AG09319 (cell line): ENCODE measurements at places on chromosomes 4 and X.

DNA sequence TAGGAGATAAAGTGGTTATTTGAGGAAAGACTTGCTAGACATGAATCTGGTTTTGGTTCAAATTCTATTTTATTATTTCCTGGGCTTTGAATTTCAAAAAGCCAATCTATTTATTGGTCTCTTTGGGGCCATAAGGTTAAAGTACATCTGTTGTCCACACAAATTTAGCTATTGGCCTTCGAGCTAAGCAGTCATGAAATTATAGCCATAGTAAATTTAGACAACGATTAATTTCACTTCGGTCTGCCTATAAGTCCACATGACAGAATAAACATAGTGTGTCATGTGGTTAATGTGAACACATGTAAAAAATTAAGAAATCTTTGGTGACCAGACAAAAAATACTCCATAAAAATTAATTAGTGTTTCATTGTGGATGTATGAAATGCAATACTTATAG, 161.9 kb downstream of the PALLD start:
- no peak for DNase-seq

DNA sequence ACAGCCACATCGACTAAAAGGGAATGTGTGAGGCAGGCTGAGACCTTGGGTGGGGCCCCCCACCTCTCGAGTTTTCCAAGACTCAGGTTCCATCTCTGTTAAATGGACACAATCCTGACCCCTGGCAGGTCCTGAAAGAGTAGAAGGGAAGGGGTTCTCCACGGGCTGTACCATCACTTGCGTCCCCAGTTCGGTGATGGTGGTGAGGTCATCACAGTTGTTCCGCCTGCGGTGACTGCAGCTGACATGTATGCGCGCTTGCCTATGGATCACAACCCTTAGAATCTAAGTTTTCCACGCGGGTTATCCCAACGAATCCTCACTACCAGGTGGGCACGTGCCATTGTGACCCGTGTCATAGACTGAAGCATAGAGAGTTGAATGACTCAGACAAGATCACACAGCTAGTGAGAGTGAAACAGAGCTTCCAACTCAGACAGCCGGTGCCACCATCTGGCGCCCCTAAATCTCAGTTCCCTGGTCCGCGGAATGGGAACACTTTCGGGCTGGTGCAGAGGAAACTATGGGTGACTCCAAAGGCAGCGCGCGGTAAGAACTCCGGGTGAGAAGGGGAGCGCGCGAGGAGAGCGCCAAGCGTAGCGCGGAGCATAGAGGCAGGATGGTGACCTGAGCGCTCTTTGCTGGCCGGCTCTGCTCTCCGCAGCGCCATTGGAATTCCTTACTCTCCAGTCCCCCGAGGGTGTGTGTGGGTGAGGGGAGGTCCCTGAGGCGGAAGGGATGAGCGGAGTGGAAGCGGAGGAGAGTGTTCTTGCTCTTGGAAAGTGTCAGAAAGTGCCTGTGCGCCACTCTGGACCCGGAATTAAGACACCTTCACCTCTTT, 10.5 kb downstream of the MSX1 start:
- no peak for DNase-seq

- DNase-seq: no peak
These were observed 47.7 kb upstream of the ADGRL3 start for GRCh38 chr4:61152433-61152832.

DNA sequence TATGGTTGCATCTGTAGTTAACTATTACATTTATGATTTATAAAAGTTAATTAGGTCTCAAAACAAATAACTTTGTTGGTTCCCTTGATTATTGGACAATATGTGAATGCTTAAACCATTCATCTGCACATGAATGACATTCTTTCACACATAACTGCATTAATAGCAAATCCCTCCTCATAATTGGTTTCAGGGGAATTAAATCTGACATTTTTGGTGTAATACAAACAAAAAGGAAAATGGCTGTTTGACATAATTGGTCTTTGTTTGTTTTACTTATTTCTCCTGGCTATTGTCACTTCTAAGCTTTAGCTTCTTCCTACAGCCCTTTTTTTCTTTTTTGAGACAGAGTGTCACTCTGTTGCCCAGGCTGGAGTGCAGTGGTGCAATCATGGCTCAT, 71.9 kb downstream of the TBC1D9 start:
- no peak for DNase-seq

DNA sequence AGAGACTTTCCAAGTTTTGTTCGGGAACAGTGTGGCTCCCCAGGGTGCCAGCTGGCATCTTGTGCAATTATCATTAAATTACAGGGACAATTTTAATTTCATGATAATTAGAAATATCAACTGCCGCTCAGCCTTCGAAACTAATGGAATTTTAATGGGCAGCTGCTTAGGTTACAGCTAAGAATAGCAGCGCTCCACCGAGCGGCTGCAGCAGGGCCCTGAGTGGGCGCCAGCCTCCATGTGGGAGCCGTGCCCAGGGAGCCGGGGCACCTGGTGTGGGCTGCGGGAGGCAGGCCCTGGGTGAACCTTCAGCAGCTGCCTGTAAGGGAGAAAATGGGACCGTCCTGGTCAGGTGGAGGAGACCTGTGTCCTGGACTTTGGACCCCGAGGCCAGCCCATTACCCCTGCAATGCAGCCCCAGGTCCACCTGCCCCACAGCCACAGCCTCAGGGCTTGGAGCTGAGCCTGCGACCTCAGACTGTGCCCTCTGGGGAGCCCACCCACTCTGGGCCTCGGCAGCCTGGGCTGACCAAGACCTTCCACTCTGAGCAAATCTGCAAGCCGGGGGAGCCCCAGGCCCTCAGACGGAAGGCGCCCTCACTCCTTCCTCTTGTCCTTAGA, 21.1 kb downstream of the MSANTD1 start:
- no peak for DNase-seq

GRCh38 chr4:92099861-92100260, 203.9 kb upstream of the GRID2 start:
- DNase-seq: no peak

DNA sequence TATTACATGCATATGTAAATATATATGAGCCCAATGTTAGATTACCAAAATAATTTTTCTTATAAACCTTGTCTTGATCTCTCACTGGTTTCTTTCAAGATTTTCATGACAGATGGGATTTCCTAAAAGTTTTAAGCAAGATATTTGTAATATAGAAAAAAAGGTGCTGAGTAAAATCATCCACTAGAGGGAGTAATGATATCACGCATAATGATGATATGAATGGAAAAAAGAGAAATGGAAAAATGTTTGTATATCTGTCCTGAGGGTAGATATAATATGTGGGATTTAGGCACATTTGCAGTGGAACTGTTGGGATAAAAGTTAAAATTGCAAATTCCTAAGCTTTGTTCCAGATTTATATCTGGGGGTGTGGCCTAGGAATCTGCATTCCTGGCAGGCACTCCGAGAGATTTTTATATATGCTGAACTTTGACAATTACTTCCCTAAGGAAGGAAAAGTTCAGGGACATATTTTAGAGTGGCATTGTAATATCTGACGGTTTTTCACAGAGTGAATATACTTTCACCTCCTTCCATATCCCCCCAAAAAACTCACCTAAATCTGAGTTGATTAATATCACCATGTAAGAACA, 60.5 kb downstream of the TMA16 start:
- no peak for DNase-seq

- DNase-seq: no peak
These were observed 27.1 kb upstream of the STX18 start for GRCh38 chr4:4568806-4569427.

GRCh38 chr4:180993244-180993836, 1249.9 kb upstream of the TENM3 start:
- DNase-seq: no peak

GRCh38 chr4:94420356-94420755, 31.4 kb upstream of the PDLIM5 start:
- DNase-seq: no peak

- DNase-seq: no peak
These were observed 153.1 kb downstream of the GC start for GRCh38 chr4:71630803-71631202.

DNA sequence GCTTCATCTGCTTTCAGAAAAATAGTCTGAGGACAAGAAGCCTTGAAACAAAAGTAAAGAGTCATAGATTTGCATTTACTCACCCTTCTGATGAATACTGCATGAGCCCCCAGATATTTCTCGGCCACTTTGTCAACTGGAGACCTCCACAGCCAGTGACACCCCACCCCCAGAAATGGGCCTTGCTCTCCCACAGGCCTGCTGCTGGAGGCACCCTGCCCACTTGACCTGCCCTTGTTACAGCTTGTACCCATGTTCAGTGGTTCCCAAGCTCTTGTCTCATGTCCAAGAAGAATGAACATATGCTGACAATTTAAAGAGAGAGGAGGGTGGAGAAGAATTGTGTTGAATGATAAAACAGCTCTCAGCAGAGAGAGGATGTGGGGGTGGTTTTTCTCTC, 225.1 kb downstream of the DCAF12L2 start:
- no peak for DNase-seq

DNA sequence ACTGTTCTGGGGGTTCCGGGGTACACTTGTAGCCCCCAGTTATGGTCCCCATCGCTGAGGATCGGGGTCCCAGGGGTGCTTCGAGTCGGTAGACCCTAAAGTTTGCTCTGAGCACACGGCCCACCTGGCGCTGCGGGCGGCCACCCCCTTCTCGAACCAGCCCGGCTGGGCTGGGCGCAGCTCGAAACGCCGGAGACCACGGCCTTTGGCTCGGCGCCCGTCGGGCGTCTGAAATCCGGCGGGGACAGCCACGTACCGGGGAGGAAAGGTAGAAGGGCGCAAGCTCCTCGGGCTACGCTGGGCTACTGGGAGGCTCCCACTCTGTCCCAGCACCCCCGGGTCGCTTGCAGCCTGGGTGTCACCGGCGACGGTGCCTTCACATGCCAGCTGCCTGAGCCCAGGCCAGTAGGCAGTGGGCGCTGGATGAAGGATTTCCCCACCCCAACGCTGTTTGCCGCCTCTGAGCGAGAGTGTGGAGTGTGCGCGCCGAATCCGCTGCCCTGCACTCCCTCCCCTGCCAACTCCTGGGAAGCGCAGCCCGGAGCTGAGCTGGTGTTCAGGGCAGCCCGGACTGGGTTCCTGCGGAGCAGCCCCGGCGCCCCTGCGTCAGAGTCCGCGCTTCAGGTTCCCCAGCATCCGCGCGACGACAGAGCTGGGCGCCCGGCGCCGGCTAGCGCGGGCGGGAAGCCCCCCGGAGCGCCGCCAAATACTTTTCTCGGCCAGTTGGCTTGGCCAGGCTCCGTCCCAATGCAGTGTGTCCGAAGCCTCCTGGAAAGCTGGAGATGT, 637 bp downstream of the MAMLD1 start:
- no peak for DNase-seq

DNA sequence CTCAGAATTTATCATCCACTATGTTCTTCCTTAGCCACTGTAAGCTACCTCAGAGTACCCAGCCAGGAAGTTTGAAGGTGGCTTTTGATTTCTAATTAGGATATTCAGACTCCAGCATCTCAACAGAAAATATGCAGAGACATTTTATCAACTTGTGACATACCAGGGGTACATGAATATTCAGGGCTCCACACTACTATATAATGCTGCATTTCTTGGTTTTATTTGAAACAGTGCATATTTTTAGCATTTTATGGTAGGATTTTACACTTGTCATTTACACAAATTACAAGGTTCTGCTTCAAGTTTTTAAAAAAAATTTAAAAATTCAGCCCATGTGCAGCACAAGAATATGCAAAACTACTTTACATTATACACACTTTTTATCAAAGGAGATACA, 124.7 kb downstream of the UBE2K start:
- DNase-seq: no peak

- DNase-seq: no peak
These were observed 162.0 kb downstream of the SNCA start for GRCh38 chr4:89674876-89675459.

DNA sequence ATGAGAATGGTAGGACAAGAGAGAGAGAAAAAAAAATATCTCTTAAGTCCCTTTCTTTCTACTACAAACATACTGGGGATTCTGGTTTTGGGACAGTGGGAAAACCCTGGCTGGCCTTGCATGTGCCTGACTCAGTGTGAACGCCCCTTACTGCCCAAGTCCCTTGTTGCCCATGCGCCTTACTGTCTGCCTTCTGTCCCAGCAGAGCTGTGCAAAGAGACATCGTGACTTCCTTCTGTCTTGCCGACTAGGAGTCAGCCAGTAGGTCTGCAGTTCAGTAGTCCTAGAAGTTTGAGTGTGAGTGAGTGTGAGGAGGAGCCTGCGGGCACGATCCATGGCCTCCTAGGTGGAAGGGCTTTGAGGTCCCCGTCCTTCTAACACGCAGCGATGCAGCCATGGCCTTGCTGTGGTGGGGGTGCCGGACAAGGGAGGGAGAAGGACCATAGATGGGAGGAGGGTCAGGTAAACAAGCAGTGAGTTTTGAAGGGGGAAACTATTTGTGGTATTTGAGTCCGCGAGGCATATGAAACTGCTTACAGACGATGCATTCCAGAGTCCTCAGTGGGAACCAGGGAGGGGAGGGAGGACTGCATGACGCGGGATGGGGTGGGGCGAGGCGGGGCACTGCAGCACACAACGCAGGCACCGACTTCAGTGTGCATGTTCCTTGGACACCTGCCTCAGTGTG, at the start of gene XAGE2:
XAGE2 (plus strand) TSS at position 654 of the 688 bp plus-strand sequence. CDS start 994 bp downstream, outside the sequence.
- DNase-seq: no peak

DNA sequence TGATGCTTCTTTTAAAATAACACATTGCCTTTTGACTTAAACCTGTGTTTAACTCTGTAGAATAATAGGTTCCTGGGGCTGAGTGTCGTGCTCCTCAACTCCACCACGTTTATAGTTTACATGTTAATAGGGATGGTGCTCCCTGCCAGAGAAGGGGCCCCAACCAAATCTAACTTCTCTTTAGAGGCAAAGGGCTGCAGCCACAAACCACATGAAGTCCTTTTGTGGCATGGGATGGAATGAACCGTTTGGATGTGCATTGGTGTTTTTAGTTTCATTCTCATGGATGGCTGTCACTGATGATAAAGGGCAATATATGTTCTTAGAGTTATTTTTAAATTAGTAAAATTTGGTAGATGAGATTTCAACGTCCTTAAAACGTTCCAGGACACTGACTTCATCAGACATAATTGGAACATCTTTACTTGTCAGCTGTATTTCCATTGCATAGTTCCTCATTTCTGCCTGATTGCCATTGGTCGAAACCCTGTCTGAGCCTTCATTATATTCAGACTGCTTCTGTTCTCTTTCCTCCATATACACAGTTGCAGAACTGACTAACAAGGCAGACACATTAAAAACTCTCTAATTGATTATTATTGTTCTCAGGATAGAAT, 60.4 kb upstream of the HPF1 start:
- DNase-seq: no peak

- DNase-seq: peak; percentile 74
These were observed 15.2 kb downstream of the HSD17B11 start for GRCh38 chr4:87375719-87376291.

- DNase-seq: no peak
These were observed 134.0 kb upstream of the ZIC3 start for GRCh38 chrX:137431693-137432488.

DNA sequence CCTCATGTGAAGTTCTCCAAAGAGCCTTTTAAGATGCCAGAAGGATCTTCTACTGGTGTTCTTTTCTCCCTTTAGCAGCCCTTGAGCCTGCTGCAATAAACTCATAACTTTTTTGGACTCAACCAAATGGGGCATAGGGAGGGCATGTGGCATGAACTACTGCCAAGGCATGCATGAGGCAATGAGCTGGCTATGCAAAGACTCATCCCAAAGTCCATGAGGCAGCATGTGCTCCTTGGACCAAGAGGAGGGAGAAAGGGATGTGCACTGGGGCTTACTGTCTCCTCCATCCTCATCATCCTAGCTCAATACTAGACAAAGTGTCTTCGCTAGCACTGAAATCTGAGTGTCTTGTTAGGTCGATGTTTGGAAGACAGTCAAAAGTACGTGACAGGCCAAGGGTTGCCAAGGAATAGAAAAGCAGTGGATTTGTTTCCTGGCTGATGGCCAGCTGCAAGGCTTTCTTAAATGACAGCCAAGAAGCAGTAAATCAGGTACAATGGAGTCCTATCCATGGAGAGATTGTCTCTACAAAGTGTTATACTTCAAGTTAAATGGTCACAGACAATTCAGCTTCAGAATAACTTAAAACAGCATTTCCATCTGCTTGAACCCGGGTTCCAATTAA, 44.5 kb upstream of the ATXN3L start:
- no peak for DNase-seq
